ENCODE measurements at places on chromosomes 4 and X.

GRCh38 chr4:61783050-61783449 is 582.9 kb downstream of the ADGRL3 start:
- DNase-seq: no peak

DNA sequence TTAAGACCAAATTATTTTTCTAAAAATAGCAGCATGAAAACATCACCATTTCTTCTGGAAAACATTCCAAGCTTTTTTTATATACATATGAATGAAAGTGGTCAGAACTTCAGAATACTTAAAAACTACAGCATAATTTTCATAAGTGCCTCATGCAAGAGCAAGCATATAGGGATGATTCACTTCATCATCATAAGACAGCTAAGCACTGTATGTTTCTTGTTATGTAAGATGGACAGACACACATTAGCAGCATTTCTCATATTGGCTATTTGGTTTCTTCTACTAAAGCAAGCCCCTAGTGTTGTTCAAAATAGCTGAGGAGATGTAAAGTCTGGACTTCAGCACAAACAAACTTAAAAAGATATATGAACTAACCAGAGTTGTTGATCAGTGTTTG is 213.1 kb upstream of the NOCT start:
- no peak for DNase-seq

DNA sequence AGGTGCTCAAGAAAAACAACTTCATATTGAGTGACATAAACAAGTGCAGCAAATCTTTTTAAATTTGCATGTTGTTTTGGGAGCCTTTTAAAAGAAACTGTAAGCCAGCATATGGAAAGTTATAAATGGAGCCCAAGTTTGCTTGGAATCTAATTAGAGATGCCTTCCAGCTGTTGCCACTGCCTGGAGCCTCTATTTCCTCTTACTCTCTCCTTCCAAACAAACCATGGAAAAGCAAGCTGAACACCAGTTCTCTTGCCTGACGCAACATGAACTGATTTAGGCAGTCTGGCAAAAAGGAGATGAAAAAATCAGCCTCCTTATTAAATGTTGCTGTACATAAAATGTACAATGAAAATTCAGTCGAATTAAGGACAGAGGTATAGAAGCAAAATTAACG is 21.5 kb downstream of the ARSJ start:
- no peak for DNase-seq

DNA sequence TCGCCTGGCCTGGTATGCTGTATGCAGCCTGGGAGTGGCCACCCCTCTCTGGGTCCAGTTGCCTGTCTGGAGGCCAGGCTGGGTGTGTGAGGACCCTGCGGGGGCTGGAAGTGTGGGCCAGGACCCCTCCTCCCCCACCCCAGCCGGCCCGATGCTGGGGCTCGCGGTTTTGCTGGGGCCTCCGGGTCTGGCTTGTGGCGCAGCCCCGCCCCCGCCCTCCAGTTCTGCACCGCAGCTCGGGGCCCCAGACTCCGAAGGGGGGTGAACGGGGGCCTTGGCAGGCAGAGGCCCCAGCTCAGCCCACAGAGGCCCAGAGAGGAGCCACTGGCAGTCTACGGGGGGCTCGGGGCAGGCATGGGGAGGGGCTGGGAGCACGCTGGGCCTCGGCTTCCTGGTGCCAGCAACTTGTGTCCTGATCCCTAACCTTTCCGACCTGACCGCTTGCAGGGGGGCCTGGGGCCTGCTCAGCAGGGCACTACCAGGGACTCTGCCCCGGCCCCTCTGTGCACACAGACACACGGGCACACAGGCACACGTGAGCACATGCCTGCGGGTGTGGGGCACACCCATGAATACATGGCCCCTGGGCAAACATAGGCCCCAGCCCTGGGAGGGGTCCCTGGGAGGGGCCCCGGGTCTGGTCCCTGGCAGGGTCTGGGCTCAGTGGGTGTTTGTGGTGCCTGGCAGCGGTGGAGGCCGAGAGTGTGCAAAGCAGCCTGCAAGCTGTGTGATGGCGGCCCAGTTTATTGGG is 21.4 kb upstream of the FGFR3 start:
- DNase-seq: no peak

GRCh38 chrX:79080141-79080540 is 64.3 kb upstream of the GPR174 start:
- DNase-seq: no peak

- peak; percentile 56 for DNase-seq
Observed at GRCh38 chr4:143514497-143514896, 995 bp downstream of the SMARCA5 start.
